ENCODE measurements at places on chromosomes 5 and 9.

DNA sequence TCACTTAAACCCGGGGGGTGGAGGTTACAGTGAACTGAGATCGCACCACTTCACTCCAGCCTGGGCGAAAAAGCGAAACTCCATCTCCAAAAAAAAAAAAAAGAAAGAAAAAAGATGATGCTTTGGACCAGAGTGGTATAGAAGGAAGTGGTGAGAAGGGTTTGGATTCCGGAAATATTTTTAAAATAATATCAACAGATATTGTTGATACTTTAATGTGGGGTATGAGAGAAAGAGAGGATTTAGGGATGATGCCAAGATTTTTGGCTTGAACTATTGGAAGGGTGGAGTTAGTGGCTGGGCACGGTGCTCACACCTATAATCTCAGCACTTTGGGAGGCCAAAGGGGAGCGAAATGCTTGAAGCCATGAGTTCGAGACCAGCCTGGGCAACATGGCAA lies 49.6 kb upstream of the PLIN2 start:
- DNase-seq: no peak

GRCh38 chr9:124392871-124393460 lies 22.3 kb downstream of the PSMB7 start:
- DNase-seq: peak; percentile 86

DNA sequence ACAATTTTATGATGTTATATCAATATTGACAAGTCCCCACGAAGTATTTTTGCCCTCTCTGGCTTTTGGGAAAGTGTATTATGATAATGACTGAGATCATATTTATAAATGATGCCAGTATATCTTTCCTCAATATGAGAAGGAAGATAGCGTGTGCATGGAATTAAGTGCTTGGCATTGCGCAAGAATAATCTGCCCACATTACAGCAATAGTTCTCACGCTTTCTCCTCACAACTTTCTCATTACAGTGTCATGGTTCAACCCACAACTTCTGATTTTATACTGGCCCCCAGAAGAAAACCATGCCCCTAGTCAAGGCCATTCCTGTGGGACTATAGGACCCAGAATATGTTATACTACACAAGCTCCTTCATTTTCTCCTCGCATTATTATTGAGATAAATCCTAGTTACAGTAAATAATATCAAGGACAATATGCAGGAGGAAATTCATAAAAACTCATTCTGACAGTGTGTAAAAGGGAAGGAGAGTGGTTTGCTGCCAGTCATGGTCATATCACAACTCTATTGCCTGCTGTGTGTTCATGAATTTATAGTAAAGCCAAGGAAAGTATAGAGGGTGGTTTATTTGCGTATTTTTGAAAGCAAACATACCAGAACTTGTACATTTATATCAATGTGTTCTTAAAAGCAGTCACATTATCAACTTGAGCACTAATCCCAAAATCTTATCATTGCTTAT lies 114.1 kb downstream of the PIK3R1 start:
- DNase-seq: peak; percentile 55

DNA sequence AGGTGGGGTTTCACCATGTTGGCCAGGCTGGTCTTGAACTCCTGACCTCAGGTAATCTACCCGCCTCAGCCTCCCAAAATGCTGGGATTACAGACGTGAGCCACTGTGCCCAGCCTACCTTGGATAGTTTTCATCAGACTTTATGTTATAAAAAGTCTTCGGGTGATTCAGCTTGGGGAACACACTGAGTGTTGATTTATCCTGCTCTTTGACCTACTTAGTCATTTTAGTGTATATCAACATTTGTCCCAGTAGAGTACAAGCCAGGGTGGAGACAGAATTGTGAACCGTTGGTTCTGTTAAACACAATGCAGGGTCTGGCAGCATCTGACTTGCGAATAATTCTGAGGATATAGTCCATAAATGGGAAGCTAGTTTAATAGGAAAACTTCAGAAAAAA lies 39.7 kb downstream of the NFX1 start:
- DNase-seq: peak; percentile 64

GRCh38 chr5:157729858-157730257 lies 1.4 kb upstream of the THG1L start:
- DNase-seq: no peak

DNA sequence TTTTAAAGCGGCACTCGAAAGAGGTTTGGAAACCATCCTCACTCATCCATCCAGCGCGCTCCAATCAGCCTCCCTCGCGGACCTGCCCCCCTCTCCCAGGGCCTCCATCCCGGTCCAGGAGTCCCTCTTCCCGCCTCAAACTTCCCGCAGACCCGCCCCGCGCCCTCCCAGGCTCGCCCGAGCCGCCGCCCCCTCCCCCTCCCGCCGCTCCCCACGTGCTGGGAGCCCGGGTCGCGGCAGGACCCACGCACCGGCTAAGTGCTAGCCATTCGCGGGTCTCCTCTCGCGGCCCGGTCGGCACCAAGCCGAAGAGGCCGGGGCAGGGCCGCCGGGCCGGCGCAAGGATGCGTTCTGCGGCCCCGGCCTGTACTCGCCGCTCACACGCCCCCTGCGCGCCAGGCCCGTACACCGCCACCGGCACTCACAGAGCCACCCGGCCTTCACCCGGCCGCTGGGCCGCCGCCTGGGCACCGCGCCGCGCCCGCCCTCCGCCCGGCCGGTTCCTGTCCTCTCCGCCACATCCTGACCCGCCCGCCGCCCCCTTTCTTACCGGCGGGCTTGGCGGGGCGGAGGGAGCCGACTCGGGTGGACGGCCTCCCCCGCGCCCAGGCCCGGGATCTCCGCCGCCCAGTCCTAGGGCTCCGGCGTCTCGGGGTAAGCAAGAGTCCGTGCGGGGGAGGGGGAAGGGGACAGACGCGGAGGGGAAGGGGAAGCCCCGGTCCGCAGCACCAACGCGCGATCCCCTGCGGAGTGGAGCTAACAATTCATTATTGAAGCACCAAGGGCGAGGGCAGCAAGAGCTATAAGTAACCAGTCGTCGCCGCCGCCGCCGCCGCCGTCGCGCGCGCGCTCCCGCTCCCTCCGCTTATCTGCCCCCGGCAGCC lies 576 bp downstream of the CHD1 start:
- peak; percentile 66 for DNase-seq

DNA sequence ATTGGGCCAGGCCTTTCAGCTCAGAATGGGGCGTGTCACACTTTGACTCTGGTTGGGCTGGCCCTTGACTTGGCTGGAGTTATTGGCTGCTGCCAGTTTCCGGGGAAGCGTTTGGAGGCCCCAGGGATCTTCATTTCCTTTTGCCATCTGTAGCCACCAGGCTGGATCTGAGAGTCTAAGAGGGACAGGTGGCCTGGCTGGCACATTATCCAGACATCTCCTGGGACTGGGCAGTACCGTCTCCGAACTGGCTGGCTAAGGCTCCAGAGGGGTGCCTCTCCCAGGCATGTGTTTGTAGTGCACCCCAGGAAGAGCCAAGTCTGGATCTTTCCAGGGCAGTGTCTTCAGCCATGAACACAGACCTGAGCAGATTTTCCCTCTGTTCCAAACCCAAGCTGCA lies 9.7 kb upstream of the JADE2 start:
- no peak for DNase-seq

DNA sequence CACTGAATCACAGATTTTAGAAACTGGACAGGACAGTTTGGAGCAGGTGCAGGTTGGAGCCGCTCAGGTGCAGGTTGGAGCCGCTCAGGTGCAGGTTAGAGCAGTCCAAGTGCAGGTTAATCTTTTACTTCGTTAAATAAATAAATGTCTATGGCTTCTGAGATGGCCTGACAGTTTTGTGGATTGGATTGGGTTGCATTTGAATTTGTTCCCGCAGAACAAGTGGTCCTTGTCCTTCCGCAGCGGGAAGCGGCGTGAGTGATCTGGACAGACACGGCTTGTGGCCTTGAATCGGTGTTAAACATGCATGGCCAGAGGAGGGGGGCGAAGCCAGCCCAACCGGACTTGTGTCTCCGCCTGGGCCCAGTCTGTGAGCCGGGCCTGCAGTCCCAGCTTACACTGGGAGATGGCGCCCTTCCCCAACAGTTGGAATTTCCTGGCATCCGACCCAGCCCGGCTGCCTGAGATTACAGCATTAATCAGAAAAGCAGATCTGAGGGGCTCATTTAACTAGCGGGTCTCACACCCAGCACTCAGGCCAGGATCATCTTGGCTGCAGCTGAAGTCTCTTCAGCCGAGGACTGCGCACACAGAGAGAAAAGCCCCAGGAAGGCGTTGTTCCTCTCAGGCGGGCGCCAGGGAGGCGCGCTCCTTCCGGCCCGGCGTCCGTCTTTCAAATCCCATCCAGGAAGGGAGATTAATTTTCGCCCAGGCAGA lies 1.5 kb upstream of the OLFM1 start:
- peak; percentile 37 for DNase-seq

- no peak for DNase-seq
These were observed 377.2 kb upstream of the TNC start for GRCh38 chr9:115495052-115495635.

- DNase-seq: peak; percentile 44
These were observed 23.6 kb downstream of the COL27A1 start for GRCh38 chr9:114178756-114179450.
